ENCODE measurements at places on chromosomes 13 and 19.

DNA sequence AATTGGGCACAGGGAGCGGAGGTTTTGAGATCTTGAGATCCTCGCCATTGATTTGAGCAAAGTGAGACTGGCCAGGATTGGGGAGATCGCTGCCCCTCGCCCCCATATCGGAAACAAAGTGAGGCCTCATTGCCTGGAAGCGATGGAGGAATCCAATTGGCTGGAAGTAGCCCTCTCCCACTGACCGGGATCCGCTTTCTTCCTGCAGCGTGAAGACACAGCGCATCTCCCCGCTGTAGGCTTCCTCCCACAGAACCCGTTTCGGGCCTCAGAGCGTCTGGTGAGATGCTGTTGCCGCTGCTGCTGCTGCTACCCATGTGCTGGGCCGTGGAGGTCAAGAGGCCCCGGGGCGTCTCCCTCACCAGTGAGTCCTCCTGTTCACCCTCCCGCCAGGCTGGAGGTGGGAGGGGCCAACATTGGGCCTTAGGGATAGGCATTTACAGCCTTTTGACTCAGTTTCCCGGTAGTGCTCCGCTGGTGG is 438 bp downstream of the PRKCSH start:
- DNase-seq: no peak

DNA sequence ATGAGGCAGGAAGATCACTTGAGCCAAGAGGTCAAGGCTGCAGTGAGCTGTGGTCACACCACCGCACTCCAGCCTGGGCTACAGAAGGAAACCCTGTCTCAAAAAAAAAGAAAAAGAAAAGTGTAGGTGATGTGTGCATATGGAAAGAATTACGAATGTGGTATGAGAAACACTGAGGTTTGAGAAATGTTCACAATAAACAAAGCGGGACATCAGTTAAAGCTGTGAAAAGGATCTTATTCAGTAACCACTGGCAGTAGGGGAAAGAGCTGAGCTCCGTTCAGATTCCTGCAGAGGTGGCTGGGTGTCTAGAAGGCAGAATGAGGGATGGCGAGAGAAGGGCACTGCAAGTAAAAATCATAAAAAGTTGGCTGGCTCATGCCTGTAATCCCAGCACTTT is 4.1 kb upstream of the IGSF23 start:
- DNase-seq: no peak

- DNase-seq: no peak
These were observed 16.1 kb downstream of the SYDE1 start for GRCh38 chr19:15123031-15123890.

DNA sequence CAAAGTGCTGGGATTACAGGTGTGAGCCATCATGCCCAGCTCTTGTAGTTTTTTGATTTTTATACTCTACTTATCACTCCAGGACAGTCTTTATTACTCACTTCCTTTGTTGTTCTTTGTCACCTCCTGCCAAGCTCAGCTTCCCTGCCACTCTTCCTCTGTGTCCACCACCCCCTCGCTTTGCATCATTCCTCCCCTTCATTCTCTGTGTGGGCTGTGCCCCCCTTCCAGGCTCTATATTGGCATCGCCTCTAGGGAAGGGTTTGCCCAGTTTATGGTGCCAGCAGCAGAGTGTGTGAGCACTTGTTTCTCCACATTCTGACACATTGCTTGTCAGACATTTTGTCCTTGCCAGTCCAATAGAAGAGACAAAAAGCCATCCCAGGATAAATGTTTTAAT is 15.1 kb downstream of the ZNF302 start:
- no peak for DNase-seq

DNA sequence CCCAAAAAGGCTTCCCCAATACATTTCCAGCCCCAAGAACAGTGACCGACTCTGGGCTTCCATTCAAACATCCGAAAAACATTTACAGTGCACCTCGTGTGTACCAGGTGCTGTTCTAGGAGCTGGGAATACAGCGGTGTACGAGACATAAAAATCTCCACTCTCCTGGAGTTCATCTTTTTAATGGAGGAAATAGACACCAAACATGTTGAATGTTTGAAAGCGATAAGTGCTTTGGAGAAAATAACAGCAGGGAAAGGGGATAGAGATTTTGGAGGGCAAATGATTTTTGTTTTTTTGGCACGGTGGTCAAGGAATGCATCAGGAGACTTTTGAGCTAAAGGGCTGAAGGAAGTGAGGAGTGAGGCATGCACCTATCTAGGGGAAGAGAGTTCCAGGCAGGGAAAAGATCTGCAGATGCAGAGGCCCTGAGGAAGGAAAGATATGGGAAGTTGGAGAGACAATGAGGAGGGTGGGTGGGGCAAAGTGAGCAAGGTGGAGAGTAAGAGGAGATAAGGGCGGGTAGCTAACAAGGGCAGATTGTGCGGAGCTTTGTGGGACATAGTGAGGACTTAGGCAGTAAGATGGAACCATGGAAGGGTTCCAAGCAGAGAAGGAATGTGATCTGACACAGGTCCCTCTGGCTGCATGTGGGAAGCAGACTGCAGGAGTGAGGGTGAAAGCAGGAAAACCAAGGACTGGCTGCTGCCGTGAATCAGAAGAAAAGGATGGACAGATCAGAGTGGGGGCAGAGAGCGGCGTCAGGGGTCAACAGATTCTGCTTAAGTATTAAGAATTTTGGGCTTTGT is 703 bp upstream of the FBL start:
- no peak for DNase-seq

- no peak for DNase-seq
These were observed 11.2 kb upstream of the CLDN10 start for GRCh38 chr13:95541308-95541707.

DNA sequence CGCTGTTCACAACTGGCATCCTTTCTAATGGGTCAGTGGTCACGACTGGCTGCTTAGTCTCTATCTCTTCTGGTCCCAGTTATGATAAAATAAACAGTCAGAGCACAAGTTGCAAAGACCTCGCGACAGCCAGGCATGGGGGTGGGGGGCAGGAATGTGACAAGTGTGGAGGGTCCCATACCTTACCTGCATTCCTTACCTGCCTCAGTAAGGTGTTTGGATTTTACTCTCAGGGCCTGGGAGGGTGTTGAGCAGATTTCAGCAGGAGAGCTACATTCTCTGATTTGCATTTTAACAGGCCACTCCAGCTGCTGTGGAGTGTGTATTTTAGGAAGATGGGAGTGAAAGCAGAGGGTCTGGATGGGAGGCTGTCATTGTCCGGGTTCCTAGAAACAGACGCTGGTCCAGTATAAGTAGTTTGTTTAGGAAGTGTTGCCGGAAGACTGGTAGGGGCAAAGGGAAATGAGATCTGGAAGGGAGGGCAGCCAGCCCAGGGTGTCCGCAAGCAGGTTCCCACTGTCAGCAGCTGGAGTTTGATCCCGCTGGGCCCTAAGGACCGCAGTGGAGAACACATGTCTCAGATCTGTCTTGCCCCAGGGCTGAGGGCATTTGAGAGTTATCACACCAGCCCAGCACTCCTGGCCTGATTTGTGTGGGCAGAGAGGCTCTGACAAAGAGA is 920.0 kb downstream of the UQCRFS1 start:
- no peak for DNase-seq

- no peak for DNase-seq
These were observed 4.9 kb downstream of the TSSK6 start for GRCh38 chr19:19510432-19510831.

DNA sequence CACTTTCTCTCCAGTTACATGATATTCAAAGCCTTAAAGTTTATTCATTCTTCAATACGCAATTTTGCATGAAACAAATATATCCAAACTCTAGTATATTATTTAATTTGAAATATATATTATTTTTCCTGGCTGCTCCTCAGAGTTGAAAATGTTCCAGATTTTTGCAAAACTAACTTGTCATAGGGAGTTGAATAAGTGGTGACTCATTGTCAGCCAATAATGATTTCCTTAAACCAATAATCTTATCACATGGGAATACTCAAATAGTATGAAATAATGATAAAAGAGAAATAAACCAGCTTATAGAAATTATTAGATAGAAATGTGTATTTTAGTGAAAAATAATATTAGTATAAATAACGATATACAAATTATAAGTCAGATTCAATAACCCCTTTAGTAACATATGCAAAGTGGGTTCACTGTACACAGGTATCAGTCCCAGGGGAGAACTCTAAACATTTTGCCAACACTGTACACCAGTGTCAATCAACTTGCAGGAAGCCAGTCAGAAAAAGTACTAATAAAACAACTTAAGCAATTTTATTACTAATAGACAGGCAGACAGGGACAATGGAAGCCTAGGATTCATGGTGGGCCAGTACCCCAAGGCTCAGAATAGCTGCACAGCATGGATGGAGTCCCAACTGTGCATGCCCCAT is 222.6 kb upstream of the KLHL1 start:
- DNase-seq: no peak

GRCh38 chr19:18742838-18743783 is 48.0 kb downstream of the COMP start:
- peak; percentile 74 for DNase-seq

DNA sequence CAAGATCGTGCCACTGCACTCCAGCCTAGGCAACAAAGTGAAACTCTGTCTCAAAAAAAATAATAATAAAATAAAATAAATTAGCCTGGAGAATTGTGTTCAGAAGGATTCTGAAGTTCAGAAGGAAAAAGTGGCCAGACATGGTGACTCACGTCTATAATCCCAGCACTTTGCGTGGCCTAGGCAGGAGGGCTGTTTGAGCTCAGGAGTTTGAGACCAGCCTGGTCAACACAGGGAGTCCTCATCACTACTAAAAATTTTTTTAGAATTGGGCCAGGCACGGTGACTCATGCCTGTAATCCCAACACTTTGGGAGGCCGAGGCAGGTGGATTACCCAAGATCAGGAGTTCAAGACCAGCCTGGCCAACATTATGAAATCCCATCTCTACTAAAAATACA is 6.0 kb downstream of the RDH8 start:
- no peak for DNase-seq

GRCh38 chr19:18587962-18588610 is 512 bp upstream of the REX1BD start:
- DNase-seq: no peak

GRCh38 chr19:9793071-9793591 is 24.6 kb upstream of the ZNF846 start:
- peak; percentile 65 for DNase-seq

DNA sequence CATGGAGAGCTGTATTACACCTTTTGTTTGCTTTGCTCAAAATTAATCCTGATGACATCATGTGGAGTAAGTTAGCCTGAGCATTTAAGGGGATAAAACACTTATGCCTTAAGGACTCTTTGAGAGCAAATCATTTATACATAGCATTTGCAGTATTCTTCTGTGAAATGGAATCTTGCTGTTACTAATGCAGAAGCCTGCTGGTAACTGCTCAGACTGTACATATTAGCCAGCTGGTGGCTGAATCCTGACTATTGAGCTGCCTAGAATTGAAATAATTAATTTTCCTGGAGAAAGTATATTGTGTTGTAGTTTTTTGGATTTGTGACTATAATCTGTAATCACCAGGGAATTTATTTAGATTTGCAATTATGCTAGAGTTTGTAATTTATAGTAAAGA is 363.2 kb downstream of the GPC6 start:
- no peak for DNase-seq

- no peak for DNase-seq
These were observed 4.3 kb downstream of the FOSB start for GRCh38 chr19:45471931-45472562.

GRCh38 chr13:108987517-108987916 is 358.1 kb downstream of the MYO16 start:
- DNase-seq: no peak

DNA sequence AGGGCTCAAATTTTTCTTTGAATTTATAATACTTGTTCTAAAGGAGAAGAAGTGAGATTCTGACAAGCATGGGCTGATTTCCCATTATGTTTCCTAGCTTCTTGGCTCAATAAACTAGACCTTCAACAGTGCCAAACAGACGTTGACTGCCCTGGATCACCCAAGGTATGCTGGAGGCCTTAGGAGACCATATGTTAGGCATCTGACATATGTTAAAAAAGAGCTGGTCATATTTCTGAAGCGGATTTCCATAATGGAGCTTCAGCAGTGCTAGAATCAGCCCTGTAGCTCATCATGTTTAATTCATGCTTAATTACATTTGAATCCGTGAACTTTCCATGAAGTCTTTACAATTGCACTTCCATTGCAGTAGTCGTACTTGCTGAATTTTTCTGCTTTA is 653.3 kb downstream of the DIAPH3 start:
- DNase-seq: no peak

GRCh38 chr19:3838661-3839060 is 30.2 kb downstream of the ZFR2 start:
- no peak for DNase-seq

DNA sequence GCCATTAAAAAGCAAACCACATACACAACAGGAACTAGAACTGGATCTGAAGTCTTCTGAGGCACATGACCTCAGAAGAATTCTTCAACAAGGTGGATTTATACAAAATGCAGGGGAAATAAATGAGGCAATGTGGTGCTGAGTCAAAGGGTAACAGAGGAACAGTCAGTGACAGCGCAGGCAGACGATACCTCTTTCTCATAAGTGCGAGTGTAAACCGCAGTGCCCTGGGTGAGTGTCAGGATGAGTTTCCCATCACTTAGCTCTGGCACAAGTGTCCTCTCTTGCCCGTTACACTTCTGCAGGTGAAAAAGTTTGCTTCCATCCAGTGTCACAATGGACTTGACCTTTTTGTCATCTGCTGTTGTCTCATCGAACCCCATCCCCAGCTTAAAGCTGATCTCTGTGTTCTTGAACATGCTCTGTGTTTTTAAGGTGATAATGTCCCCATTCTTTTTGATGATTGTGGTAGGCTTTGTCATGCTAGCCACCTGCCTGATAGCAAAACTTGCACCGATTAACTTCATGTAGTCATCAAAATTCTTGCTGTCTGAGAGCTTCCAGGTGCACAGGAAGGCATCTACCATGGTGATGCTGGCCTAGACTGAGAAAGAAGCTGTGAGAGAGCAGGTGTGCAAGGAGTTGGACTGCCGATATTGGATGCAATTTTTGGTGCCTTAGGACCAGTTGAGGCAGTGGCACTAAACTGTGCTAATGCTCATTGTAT is 97.3 kb downstream of the AKAP11 start:
- no peak for DNase-seq

GRCh38 chr19:5152767-5153532 is 184.0 kb downstream of the KDM4B start:
- peak; percentile 13 for DNase-seq

- no peak for DNase-seq
These were observed 345.3 kb downstream of the ENOX1 start for GRCh38 chr13:43441464-43441863.

- no peak for DNase-seq
These were observed 25.6 kb downstream of the DEDD2 start for GRCh38 chr19:42191855-42192254.

- DNase-seq: peak; percentile 73
These were observed 3.7 kb upstream of the SPIB start for GRCh38 chr19:50414864-50415660.
